Activated CD8-positive, alpha-beta T cell treated with anti-CD3 and anti-CD28 coated beads, Interleukin-2, amount 10 ng/mL, durations not matched to agents 7 days and 5 days (primary cell): ENCODE measurements at places on chromosomes 11 and 22.
A peak's percentile ranks its signal among the peaks of the same experiment; 100 is the strongest.

- no peak for DNase-seq
Observed at GRCh38 chr11:110297076-110297725, 787 bp upstream of the RDX start.

GRCh38 chr22:27574002-27574366 is 227.6 kb downstream of the MN1 start:
- no peak for DNase-seq

- peak; percentile 24 for DNase-seq
Observed at GRCh38 chr22:40898850-40899357, 37.0 kb upstream of the DNAJB7 start.

DNA sequence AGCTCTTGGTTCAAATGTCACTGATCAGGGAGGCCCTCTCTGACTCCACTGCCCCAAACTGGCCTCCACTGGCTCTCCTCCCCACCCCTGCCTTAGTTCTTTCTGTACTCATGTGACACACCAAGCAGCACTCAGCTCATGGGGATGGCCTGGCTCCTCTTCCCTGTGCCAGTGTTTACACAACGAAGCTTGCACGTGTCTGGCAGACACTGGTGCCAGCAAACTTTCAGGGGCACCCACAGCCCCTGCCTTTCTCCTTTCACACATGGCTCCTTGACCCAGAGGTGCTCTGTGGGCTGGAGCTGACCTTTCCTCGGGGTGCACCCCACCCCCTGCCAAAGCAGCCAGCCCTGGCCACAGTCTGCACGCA is 37.6 kb upstream of the PARVG start:
- DNase-seq: no peak

DNA sequence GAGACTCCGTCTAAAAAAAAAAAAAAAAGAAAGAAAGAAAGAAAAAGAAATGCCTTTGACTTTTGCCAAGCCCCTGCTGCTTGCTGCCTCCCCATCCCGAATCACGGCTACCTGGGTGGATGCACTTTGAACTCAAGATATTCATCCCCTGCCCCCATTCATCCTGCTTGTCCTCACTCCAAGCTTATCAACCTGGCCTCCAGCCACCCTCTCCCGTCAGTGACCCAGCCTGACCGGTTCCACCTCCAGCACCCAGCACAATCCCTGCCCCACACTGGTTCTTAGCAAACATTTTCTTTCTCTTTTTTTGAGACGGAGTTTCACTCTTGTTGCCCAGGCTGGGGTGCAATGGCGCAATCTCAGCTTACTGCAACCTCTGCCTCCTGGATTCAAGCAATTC is 44.4 kb downstream of the CYTH4 start:
- DNase-seq: no peak
